ENCODE measurements at places on chromosomes 16 and 17. TPM values are rescaled to one million over a fixed set of nuclear protein-coding genes. Genes with fewer than 3 reads are reported as not detected.

DNA sequence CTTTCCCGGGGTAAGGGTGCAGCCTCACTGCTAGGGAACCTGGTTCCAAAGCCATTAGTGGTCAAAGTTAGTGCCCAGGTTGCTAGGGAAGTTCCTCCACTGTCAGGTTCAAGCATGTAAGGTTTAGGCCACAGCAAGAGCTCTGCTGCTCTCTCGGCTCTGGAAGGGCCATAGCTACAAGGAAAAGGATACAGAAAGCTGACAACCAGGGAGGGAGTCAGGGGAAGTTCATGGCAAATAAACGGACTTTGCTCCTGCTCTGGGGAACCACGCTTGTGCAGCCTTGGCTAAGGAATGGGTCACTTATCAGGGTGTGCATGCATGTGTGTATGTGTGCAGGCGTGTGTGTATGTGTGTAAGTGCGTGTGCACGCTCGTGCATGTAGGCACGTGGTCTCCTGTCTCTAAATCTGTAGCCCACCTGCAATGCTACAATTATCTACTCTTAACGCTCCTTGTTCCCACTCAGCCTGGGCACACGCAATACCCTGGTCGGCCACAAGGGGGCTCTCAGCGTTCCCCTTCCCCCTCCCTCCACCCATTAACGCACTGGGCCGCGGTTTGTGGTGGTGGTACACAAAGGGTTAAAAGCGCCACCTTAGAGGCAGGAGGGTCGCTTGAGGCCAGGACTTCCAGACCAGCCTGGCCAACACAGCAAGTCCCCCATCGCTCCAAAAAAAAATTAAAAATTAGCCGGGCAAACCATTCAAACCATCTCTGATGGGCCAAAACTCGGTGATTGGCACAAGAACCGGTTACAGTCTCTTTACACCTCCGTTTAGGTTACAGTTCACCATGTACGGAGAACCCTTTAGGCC lies 48.4 kb upstream of the KDM8 start:
- DNase-seq: peak; percentile 82
- no peak overlapping the region for H3K27ac ChIP-seq
- H3K27me3 ChIP-seq: no peaks in the 10 kb centered on the region
- H3K36me3 ChIP-seq: no peaks in the 10 kb centered on the region
- no peak overlapping the region for H3K4me3 ChIP-seq
- H3K4me1 ChIP-seq: no peaks in the 10 kb centered on the region

DNA sequence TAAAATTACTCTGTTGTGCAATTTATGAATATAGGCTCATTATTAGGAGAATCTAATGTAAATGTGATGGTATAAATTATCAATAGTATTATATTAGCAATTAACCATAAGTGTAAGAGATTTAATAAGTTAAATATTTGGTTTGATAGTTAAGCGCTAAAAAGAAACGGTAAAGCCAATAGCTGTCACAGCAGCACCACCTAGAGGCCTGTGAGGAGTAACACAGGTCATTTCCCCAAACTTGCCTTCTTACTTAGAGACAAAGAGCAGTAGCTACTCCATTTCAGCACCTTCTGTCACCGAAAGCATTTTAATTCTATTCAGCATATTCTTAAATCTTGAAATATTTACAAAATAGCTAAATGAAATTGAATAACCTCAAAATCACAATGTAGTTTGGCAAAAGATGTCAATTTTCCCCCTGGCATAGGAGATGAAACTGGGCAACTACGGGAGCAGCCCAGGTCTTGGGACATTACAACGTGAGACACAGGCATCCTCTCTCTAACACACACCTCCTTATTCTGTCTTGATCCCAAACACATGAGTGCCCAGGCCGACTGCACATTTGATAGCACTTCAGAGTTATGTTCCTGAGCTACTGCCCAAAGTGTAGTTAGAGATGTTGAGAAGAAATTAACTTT lies 14.3 kb upstream of the DYNLRB2 start:
- no peaks in the 10 kb centered on the region for H3K4me1 ChIP-seq
- no peak overlapping the region for H3K4me3 ChIP-seq
- H3K36me3 ChIP-seq: no peaks in the 10 kb centered on the region
- H3K27me3 ChIP-seq: peaks cover 2% of the 10 kb centered on the region
- DNase-seq: peak; percentile 49

DNA sequence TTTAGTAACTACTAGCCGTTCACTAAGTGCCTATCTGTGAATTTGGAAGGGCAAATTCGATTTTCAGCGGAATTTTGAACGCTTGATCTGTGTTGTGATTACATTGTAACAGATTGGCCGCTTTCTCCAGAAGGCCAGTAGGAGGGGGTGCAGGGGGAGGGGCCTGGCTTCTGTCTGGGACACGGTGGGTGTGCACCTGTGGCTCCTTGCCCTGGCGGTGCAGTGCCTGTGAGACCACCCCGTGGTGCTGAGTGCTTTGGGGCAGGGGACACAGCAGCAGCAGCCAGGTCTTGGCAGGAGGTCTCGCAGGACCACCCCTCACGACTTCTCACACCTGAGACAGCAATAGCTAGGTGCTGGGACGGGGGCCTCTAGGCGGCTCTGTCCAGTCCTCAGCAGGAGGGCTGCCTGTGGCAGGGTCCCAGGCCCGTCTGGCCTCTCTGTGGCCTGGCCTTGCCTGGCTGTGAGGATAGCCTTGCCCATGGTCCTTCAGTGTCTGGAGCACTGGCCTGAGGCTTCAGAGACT lies 1.8 kb downstream of the UBE2I start:
- no peak for DNase-seq
- no peak overlapping the region for H3K4me3 ChIP-seq
- H3K36me3 ChIP-seq: peaks cover 26% of the 10 kb centered on the region
- H3K27me3 ChIP-seq: no peaks in the 10 kb centered on the region
- peaks cover 29% of the 10 kb centered on the region for H3K4me1 ChIP-seq

GRCh38 chr17:78343543-78344201 lies 16.2 kb downstream of the SOCS3 start:
- H3K36me3 ChIP-seq: no peaks in the 10 kb centered on the region
- H3K27ac ChIP-seq: peak overlapping the region; percentile 92
- peaks cover 43% of the 10 kb centered on the region for H3K4me1 ChIP-seq
- H3K27me3 ChIP-seq: no peaks in the 10 kb centered on the region
- H3K4me3 ChIP-seq: no peak overlapping the region

GRCh38 chr16:28033870-28034269 lies 29.6 kb downstream of the GSG1L start:
- H3K27me3 ChIP-seq: no peaks in the 10 kb centered on the region
- H3K27ac ChIP-seq: no peak overlapping the region
- H3K4me1 ChIP-seq: no peaks in the 10 kb centered on the region
- no peak for DNase-seq
- no peaks in the 10 kb centered on the region for H3K36me3 ChIP-seq
- H3K4me3 ChIP-seq: no peak overlapping the region

DNA sequence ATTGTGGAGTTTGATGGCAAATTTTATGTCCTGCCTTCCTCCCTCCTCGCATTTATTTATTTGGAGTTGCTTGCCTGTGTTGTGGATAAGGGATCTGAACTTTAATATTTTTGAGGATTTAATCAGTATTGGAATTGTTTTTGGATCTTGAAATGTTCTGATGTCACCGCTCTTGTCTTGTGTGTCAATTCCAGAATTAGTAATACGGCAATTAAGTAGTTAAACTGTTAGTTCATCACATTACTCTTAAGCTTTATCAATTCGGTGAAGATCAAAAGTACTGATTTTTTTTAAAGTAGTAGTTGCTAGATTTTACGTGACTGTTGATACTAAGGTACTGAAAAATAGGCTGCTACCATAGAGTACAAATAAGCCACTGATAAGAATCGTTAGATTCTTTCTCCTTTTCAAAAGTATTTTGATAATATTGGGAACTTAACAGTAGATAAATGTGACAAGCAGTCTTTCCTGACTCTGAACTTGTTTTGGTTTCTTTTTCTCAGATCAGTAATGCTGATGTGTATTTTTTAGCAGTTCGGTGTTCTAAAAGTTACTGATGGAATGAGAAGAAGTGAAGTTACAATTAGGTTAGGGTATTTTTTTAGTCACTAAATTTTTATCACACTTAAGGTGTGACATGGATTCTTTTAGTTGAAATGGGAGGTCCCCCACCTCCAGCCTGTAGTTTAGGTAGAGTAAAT lies 2.0 kb downstream of the RBBP6 start:
- peak overlapping the region; percentile 100 for H3K27ac ChIP-seq
- peak overlapping the region; percentile 91 for H3K4me3 ChIP-seq
- H3K27me3 ChIP-seq: no peaks in the 10 kb centered on the region
- peaks cover 22% of the 10 kb centered on the region for H3K4me1 ChIP-seq
- no peaks in the 10 kb centered on the region for H3K36me3 ChIP-seq

The RND2 gene
- 1.6 TPM for total RNA-seq

The MIF4GD gene
- 21.4 TPM for total RNA-seq

The KRT32 gene
- total RNA-seq: not detected

The MT4 gene
- not detected for total RNA-seq
